ENCODE measurements at places on chromosomes 12 and 14.

- DNase-seq: peak; percentile 16
These were observed 6.5 kb downstream of the C12orf43 start for GRCh38 chr12:121009741-121010140.

- DNase-seq: no peak
These were observed 1937.5 kb upstream of the SEL1L start for GRCh38 chr14:83470959-83471695.

DNA sequence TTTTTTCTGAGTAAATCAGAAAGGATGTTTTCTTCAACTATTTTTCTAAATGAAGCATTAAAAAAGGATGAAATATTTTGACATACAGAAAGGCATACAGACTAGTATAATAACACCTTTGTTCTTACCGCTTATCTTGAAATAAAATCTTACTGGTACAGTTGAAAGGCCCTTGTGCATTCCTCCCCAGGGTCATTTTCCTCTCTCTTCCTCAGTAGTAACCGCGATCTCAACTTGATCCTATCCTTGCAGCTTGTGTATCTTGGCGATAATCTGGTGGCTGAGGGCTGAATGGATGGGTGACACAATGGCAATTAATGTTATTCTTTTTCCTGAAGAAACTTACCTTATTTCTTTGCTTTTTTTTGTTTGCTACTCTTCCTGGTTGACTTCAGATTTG lies 18.5 kb downstream of the GAS2L3 start:
- no peak for DNase-seq

- DNase-seq: no peak
These were observed 84.4 kb upstream of the NEDD1 start for GRCh38 chr12:96822641-96823040.

DNA sequence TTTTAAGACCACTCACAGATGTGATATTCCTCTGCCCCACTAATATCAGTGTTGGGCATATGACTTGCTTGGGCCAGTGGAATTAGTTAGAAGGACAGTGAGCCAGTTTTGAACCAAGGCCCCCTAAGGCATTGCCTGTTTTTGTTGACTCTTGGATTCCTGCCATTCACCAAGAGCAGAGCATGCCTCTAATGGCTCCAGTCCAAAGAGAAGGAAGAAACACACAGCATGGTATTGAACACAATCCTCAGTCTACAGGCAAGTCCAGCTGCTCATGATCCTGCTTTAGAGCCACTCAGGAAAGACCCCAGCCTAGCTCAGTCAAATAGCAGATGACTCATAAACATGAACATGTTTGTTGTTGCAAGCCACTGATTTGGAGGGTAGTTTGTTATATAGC lies 1201.5 kb downstream of the BCL11B start:
- no peak for DNase-seq

- no peak for DNase-seq
These were observed 358.7 kb downstream of the MED13L start for GRCh38 chr12:115918763-115919162.

- DNase-seq: no peak
These were observed 79.2 kb downstream of the DUSP16 start for GRCh38 chr12:12483438-12483837.

DNA sequence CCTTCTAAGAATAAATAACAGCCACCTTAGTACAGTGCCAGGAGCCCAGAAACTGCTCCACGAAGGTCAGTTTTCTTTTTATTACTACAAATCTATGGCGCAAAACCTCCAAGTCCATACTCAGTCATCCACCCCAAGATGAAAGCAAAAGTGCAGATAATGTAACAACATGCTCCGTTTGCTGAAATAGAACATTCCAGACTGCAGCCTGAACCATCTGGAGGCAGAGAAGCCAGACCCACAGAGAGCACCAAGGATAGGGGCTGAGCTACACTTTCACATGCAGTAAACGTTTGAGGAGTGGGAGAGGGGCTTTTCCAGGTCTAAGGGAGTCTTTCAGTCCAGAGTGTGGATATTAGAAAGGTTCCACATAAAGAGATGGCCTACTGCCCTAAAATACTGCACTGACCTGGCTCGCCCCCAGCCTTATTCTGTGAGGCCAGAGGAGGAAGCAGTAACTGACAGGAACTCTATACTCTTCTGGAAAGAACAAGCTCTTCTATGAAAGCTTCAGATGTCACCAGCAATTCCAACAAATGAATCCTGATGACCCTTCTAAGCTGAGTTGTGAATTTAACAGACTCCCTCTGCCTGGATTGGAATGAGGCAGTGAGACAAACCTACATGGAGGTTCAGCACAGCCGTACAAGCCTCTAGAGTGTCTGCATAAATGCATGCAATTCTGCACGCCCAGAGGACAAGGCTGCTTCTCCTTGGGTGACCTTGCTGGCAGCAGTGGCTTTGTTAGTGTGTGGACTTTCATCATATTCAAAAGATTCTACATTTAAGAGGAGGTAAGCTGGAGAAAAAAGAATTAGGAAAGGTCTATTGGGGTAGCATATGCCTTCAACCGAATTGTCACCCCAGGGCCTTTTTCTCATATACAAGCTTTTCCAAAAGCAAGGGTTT lies 153.9 kb upstream of the EGLN3 start:
- no peak for DNase-seq

DNA sequence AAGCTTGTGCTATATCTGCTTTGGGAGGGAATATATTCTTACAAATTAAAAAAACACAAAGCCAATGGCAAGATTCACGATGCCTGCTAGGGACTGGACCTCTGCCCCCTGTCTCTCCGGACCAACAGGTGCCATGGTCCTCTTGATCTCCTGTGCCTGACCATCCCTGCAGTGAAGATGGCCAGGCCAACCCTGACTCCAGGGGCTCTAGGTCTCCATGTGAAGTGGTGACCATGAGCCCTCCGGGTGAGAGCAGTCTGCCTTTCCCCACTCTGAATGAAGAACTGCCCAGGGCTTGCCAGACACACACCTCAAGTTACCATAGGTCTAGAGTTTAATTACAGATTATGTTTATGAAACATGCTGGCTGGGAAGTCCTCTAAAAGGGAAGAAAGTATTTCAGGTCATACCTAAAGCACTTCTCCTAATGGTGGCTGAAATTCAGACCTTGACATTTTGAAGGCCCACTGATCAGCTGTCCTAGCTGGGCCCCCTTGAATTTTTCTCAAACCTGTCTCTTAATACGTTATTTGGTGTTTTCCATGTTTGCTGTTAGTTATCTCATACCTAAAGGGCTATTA lies 1.4 kb downstream of the ARHGDIB start:
- DNase-seq: no peak

DNA sequence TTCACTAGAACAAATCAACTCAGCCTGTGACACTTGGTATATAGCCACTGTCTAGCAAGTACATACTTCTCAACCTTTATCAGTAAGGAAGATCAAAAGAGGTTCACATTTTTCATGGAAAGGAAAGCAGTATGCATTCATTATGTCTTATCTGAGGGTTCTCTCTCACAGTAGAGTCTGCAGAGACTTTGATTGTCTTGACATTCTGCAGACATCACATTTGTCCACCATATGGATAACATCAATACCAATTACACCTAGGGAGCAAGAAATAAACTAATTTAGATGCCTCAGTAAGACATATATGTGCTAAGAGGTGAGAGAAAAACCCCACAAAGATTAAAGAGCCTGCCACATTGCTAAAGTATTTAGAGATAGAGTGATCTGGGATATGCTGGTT lies 110.8 kb upstream of the SLC35F4 start:
- DNase-seq: no peak

DNA sequence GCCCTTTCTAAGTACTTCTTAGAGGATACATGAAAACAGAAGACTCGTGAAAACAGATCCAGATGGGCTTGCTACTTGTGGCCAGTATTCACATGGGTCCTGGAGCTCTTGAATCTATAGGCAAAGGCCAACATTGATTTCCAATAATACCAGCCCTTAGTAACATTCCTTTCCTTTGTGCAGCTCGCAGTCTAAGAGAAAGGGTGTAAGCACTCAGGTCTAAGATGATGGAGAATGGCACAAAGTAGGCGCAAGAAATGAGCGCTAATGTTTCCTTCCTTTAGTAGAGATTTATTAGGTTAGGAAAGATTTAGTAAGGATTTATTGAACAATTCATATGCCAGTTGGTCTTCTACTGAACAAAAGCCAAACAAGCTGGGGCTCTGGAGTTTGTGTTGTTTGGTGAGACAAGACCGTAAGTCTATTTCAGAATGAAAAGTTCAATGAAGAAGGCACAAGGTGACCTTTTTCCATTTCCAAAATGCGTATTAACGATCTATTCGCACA lies 525 bp downstream of the RNU6-8 start:
- DNase-seq: no peak

DNA sequence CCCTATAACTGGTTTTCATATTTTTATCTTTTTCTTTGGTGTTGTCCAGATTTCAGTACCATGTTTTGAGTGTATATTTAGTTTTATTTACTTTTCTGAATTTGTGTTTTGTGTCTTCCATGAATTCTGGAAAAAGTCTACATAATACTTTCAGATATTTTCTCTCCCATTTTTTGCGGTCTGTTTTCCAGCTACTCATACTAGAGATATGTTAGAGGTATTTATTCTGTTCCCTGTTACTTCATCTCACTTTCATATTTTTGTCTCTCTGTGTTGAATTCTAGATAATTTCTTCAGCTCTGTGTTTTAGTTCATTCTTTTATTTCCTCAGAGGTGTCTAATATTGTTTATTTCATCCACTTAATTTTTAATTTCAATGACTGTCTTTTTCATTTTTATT lies 74.2 kb downstream of the IFT81 start:
- DNase-seq: no peak

DNA sequence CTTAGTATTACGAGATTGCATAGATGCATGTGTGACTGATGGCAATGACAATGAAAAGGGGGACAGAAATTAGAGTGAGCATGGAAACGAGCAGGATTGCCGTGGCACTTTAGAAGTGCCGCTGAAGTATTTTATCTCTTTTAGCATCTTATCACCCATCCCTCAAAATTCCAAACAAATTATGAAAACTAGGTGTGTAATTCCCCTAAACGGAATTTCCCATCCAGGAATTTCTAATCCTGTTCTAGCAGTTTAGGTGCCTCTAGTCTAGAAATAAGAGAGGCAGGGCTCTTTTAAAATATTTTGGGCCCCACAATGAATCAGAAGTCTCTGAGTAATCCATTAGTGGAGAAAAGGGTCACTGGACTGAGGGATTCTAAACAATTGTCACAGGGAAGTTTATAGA lies 947 bp downstream of the TMEM52B start:
- DNase-seq: no peak

GRCh38 chr14:104285508-104285840 lies 147.1 kb downstream of the KIF26A start:
- no peak for DNase-seq

DNA sequence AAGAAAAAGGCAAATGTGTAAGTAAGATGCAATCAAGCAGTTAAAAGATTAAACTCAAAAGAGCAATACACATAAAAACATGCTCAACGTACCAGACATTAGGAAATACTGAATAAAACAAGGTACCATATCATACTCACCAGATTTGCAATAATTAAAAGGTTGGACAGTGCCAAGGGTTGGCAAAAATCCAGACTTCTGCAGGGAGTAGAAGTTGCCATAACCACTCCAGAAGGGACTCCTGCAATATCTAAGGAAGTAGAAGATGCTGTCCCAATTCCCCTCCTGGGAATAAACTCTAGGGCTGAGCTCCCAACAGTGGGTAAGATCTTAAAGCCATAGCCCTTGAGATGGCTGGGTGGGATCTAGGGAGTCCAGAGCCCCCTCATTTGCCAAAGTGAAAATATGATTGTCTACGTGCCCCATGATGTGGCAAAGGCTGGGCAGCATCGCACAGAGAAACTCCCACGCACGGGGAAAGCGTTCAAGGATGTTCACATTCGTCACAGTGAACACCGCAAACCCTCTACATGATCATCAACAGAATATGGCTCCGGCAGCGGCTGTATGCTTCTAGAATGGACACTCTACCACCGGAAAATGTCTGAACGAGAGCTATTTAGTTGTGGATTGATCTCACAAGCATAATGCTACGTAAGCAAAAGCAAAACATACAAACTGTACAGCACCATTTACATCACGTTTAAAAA lies 12.3 kb downstream of the KCTD10 start:
- peak; percentile 13 for DNase-seq

- DNase-seq: no peak
These were observed 207.7 kb upstream of the DDHD1 start for GRCh38 chr14:53360829-53361228.

- DNase-seq: no peak
These were observed 108.8 kb downstream of the TXNDC16 start for GRCh38 chr14:52443506-52443905.

DNA sequence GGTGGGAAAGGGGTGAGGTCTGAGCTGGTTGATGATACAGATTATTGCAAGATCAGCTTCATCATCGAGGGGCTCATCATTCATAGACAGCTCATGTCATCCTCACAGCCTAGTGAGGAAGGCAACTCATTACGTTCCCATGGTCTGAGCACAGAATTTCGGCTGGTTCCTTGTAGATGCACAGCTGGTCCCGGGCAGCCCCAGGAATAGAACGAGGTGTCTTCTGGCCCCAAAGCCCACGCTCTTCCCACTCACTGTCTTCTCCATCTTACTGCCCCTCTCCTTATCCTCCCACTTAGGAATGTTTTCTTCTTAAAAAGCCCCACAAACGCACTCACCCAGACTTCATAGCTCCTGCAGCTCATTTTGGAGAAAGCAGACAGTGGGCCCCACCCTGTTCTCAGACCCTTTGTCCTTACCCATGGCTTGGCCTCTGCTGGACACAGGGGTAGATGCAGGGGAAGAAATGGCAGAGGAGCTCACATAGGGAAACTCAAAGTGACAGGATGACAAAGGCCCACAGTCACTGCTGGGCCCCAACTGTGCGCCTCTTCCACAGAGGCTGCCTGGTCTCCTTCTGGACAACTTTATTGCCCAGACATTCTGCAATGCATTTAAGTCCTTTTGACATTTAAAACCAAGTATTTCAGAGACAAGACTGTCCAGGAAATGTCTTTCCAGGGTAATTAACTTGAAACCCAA lies 162.2 kb downstream of the ADGRD1 start:
- DNase-seq: no peak

- no peak for DNase-seq
These were observed 159.3 kb downstream of the SLC2A13 start for GRCh38 chr12:39946361-39947280.

- DNase-seq: no peak
These were observed 108.4 kb upstream of the EGLN3 start for GRCh38 chr14:34059037-34059924.

DNA sequence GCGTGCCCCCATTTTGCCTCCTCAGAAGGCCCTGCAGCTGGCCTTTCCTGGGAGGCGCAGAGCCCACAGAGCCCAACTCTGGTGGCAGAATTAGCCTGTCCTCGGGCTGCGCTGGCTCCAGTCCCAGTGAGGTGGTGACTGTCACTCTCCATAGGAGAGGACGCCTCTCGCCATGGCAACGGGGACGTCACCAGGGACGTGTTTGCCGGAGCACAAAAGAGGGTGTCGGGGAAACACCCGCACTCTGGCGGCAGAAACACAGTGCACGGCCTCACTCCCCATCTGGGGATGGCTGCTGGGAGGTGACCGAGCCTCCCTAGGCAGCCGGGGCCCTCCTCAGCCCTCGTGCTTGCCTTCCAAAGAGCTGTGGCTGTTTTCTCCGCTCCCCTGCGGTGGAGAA lies 50.2 kb upstream of the NCOR2 start:
- DNase-seq: peak; percentile 79

Measured in NCI-H1105 (cell line).